ENCODE measurements at places on chromosomes 11 and 22.

DNA sequence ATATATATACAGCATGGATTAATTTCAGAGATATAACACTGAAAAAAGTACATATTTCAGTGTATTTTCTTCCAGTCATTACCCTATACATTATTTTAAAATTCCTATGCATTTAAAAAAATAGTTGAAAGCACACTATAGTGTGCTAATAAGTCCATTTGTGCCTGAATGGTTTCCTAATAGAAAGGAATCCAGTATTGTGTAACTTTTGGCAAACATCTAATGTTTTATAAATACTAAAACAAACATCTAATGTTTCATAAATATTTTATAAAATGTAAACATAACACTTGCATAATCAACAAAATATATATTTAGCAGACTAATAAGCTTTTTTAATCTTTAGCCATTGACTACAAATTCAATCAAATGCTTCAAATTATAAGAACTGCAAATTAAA lies 126.6 kb upstream of the FIBIN start:
- DNase-seq: no peak

GRCh38 chr11:60457576-60457975 lies 1.9 kb downstream of the MS4A1 start:
- DNase-seq: no peak

DNA sequence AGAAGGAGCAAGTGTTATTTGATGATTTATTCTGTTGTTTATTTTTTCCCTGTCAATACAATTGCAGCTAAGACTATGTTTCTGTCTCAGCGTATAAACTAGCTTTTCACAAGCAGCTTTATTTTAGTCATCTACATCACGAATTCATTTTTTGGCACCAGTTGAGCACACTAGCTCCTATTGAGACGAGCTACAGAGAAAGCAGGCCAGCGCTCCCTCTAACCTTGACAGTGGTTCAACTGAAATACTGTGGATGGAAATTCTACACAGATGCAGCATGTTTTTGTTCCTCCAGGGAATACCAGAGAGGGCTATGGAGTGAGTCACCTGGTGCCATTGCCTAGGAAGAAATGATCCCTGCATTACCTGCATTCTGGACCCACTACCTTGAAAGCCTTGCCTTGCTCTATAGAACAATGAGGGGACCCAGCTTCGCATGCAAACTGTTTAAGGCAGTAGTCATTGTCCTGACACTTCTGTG lies 108.2 kb upstream of the ARHGAP42 start:
- no peak for DNase-seq

GRCh38 chr11:47212938-47213337 lies 1.8 kb upstream of the DDB2 start:
- DNase-seq: no peak

- DNase-seq: no peak
These were observed 73.8 kb upstream of the CRTAM start for GRCh38 chr11:122764371-122765090.

GRCh38 chr11:125449565-125449964 lies 46.5 kb downstream of the FEZ1 start:
- DNase-seq: no peak

GRCh38 chr22:46070803-46071450 lies 79.4 kb upstream of the PPARA start:
- DNase-seq: peak; percentile 37

DNA sequence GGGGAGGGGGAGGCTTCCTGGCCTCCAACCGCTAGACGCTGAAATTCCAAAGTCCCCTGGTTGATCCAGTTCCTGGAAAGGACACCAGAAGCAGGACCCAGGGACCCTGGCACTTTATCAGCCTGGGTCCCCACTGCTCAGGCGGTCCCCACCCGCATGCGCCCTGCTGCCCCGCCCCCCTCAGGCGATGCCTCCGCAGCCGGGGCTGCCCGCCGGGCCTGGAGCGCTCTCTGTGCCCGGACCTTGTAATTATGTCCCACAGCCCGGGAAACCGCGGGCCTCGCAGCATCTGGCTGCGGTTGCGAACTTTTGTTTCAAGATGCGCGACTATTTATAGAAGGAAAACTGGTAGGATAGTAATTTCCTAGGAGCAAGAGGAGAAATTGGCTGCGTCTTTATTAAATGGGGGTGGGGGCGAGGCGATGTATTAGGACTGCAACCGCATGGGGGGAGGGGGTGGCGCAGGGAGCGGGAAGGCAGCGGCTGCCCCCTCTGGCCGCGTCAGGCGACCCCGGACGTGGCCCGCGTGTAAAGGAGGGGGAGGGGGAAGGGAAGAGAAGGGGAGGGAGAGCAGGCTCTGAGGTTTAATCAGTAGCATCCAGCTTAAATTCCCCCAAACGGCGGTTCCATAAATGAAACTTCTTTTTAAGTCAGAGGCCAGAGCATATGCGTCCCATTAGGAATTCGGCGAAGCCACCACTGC lies 6.1 kb downstream of the WNT7B start:
- no peak for DNase-seq

DNA sequence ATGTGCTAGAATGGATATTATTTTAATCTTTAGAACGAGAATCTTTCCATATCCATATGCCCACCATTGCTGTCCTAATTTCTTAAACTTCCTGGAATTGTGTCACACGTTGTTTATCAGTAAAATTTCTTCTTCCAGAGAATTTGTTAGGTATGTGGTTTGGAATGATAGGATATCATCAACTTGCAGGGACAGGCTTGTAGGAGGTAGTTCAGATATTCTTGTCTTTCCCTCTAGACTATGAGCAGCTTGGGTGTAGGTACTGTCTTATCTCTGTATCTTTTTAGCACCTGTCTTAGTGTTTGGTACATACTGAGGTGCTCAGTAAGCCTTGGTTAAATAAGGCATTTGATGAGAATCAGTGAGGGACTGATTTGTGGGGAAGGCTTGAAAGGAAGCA lies 3.4 kb downstream of the CTNND1 start:
- DNase-seq: no peak
